ENCODE measurements at places on chromosomes 16 and 17. TPM values are rescaled to one million over a fixed set of nuclear protein-coding genes. Genes with fewer than 3 reads are reported as not detected.

DNA sequence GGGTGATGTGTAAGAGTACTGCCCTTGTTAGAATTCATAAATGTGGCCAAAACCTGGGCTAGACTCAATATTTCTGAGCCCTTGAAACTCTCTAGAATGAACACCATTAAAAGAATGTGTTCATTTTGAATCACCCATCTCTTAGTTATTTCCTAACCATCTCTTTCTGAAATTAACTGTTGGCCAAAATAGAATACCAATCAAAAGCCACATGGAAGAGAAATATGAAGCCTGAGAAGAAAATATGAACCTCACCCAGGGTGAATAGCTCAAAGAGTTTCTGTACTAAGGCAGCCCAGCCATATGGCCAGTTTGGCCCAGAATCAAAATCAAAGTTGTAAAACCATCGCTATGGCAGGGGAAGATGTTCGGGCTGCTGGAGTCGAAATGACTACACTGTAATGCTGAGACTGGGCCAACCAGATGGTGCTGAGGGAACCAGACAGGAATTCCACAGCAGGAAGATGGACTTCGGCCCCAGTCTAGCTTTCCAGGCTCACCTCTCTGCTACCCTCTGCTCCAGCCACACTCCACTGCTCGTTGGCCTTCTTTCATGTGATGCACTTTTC lies 154.3 kb upstream of the ZFHX3 start:
- H3K4me3 ChIP-seq, result no peak overlapping the region
- no peak overlapping the region for H3K27ac ChIP-seq
- H3K36me3 ChIP-seq, result no peaks in the 10 kb centered on the region
- no peaks in the 10 kb centered on the region for H3K4me1 ChIP-seq
- no peaks in the 10 kb centered on the region for H3K27me3 ChIP-seq

DNA sequence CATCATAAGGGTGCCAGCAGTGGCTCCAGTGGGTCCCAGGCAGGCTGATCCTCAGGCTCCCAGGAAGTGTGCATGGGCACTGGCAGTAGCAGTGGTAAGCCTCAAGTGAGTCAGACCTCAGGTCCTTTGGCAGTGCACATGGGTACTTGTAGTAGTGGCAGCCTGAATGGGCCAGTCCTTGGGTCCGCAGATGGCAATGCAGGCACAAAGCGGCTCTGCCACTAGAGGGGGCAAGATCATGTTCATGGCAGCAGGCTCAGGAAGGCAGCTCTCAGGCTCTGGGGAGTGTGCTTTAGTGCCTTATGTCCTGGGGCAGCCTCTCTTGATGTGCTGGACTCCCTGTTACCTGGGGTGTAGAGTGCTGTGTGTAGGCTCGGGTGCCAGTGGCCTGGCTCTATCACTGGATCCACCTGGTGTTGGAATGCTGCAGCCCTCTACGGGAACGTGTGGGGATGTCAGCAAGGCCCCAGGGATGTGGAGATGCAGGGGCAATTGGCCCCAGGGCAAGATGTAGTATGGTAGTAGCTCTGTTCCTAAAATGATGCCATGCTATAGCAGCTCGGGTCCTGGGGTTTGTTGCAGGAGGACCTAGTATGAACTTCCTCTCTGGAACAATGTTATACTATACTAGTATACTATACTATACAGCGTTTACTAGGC lies 11.0 kb downstream of the ACSM3 start:
- no peaks in the 10 kb centered on the region for H3K36me3 ChIP-seq
- H3K4me1 ChIP-seq, result no peaks in the 10 kb centered on the region
- H3K27ac ChIP-seq, result no peak overlapping the region
- H3K27me3 ChIP-seq, result no peaks in the 10 kb centered on the region
- peak; percentile 80 for DNase-seq
- H3K4me3 ChIP-seq, result no peak overlapping the region

C16orf87 gene
- total RNA-seq, result 45.4 TPM

GRCh38 chr17:70099884-70100283 lies 24.9 kb downstream of the KCNJ16 start:
- no peak overlapping the region for H3K27ac ChIP-seq
- H3K36me3 ChIP-seq, result no peaks in the 10 kb centered on the region
- no peaks in the 10 kb centered on the region for H3K27me3 ChIP-seq
- no peak overlapping the region for H3K4me3 ChIP-seq
- DNase-seq, result no peak

- no peak overlapping the region for H3K4me3 ChIP-seq
- no peaks in the 10 kb centered on the region for H3K4me1 ChIP-seq
- no peaks in the 10 kb centered on the region for H3K36me3 ChIP-seq
- DNase-seq, result no peak
These were observed 20.1 kb downstream of the RAB40B start for GRCh38 chr17:82678265-82678891.

DNA sequence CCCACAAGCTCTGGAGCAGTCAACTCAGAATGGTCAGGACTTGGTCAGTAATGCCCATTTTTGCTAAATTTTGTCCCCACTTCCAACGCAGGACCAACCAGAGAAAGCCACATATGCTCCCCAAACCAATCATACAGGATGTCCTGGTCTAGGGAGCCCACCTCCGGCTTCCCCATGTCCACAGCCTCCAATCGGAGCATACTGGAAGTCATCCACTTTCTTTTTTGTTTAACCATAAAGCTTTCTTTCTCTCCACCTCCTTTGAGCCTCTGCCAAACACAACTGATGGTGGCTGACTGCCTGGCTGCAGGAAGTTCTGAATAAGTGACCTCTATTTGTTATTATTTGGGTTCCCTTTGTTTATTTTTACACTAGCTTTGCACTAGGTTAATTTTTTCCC lies 549.1 kb downstream of the WWOX start:
- H3K4me3 ChIP-seq, result no peak overlapping the region
- no peaks in the 10 kb centered on the region for H3K36me3 ChIP-seq
- no peaks in the 10 kb centered on the region for H3K27me3 ChIP-seq
- DNase-seq, result no peak

GRCh38 chr16:3122926-3123570 lies 10.7 kb downstream of the ZNF205 start:
- H3K36me3 ChIP-seq, result no peaks in the 10 kb centered on the region
- H3K27ac ChIP-seq, result no peak overlapping the region
- no peaks in the 10 kb centered on the region for H3K27me3 ChIP-seq
- H3K4me1 ChIP-seq, result peaks cover 6% of the 10 kb centered on the region
- H3K4me3 ChIP-seq, result no peak overlapping the region

SEC14L1 gene
- 262 TPM for total RNA-seq

DNA sequence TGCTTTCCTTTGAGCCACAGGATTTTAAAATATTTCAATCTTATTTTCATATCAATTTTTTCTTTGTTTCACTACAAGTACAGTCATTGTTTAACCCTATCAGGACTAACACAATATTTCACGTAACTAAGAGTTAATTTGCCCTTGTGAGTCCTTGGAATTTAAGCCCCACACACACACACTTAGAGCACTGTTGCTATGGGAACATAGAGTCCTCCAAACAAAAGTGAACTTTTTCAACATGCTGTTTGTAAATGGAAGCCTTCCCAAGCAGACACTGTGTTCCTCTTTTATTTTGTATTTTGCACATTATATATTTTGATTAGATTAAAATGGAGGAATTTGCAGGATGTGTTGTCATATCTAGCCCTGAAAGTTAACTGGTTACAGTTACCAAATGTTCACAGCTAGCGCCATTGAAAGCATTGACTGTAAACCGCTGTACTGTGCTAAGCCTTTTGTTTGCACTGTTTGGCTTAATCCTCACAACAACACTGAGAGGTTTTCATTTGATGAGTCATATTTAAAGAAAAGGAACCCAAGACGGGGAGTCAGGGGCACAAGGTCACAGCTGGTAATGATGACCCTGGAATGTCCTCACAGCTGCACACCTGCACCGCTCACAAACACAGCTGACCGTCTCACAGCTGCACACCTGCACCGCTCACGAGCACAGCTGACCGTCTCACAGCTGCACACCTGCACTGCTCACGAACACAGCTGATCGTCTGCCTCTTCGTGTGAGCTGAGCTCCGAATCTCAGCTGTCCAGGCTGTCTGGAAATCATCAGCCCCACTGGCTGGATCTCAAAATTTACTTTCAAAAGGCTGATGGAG lies 6.3 kb downstream of the HSBP1 start:
- H3K27ac ChIP-seq, result no peak overlapping the region
- H3K4me3 ChIP-seq, result no peak overlapping the region
- H3K36me3 ChIP-seq, result no peaks in the 10 kb centered on the region
- no peak for DNase-seq
- H3K4me1 ChIP-seq, result peaks cover 19% of the 10 kb centered on the region

- no peak overlapping the region for H3K27ac ChIP-seq
- no peak overlapping the region for H3K4me3 ChIP-seq
- DNase-seq, result no peak
These were observed 299.6 kb upstream of the CCL2 start for GRCh38 chr17:33955461-33955860.

- H3K36me3 ChIP-seq, result no peaks in the 10 kb centered on the region
- peak overlapping the region; percentile 29 for H3K27ac ChIP-seq
These were observed 806 bp downstream of the RAD51C start for GRCh38 chr17:58693208-58693607.

CCL11 gene
- total RNA-seq, result not detected

UTS2R gene
- total RNA-seq, result 3.8 TPM

DNA sequence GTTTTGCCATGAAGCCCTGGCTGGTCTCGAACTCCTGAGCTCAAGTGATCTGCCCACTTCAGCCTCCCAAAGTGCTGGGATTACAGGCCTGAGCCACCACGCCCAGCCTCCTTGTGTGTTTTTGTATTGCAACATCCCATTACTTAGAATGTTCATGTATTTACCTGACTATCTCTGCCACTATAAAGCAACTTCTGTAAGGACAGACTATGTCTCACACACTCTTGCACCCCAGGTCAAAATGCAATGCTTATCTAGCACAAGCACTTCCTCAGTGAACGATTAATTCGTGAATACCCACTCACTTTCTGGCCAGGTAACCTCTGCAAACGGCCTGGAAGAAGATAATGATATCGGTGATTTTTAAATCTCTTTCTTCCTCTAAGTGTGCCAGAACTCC lies 82.6 kb downstream of the NDEL1 start:
- no peaks in the 10 kb centered on the region for H3K27me3 ChIP-seq
- H3K27ac ChIP-seq, result no peak overlapping the region
- no peaks in the 10 kb centered on the region for H3K36me3 ChIP-seq
- no peak overlapping the region for H3K4me3 ChIP-seq
- DNase-seq, result no peak

SLC5A2 gene
- total RNA-seq, result 5.8 TPM

NPIPA2 gene
- 7.0 TPM for total RNA-seq

DNA sequence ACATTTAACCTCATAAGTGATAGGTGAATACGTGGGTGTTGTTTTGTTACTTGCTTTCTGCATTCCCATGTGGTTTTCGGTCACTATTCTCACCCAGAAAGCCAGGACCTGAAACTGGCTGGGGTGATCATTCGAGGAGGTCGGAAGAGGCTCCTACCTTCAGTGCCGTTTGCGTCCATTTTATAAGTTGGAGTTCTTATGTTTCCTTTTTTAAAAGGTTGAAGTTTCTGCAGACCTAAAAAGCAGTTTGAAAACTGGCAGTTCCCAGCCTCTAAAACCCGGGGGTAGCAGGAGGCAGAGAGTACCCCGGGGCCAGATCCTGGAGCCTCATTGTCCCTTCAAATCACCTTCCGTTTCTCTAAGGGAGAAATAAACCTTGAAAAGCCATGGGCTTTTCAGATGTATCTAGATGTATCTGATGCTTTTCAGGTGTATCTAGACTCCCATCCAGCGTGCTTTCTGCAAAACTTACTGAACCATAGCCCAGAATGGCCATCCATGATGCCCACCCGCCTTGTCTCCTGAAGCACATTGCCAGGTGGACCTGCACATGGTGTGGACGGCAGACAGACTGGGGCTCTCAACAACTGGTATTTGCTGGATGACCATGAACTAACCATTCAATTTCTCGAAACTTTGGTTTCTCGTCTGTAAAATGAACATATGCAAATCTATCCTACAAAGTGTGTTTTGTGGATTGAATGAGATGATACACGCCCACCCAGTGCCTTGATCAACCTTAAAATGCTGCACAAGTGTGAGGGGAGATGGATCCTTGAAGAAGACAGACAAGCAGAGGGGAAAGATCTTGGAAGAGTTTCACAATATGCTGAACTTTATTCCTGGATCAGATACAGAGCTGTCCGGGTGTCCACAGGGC lies 1.3 kb downstream of the NLRC5 start:
- H3K4me1 ChIP-seq, result peaks cover 22% of the 10 kb centered on the region
- H3K27ac ChIP-seq, result no peak overlapping the region
- DNase-seq, result no peak

GRCh38 chr16:50103764-50104163 lies 38.0 kb downstream of the HEATR3 start:
- DNase-seq, result no peak
- no peak overlapping the region for H3K4me3 ChIP-seq
- H3K27me3 ChIP-seq, result no peaks in the 10 kb centered on the region

DNA sequence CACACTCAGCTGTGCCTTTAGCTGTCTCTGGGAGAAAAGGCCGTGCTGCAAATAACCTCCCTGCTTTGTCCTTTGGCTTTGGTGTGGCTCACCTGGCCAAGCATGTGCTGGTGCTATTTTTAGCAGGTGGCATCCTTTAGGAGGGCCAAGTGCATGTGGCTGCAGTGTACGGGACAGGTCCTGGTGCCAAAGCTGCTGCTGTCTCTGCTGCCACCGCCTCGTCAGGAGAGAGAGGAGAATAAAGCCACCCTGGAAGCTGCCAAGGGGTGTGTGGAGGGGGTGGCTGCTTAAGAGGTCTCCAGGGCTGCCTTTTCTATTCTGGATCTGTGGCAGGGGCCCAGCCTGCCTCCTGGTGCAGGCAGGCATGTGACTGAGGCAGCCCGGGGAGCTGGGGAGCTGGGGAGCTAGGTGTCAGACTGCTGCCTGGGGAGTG lies 6.2 kb downstream of the AKAP1 start:
- H3K27ac ChIP-seq, result no peak overlapping the region
- H3K36me3 ChIP-seq, result no peaks in the 10 kb centered on the region
- DNase-seq, result no peak
- H3K4me3 ChIP-seq, result no peak overlapping the region
- no peaks in the 10 kb centered on the region for H3K27me3 ChIP-seq

GRCh38 chr17:81328978-81329926 lies 34.1 kb upstream of the SLC38A10 start:
- no peaks in the 10 kb centered on the region for H3K27me3 ChIP-seq
- peaks cover 7% of the 10 kb centered on the region for H3K4me1 ChIP-seq
- H3K36me3 ChIP-seq, result no peaks in the 10 kb centered on the region
- H3K4me3 ChIP-seq, result no peak overlapping the region

GRCh38 chr17:15348021-15348420 lies 6.6 kb upstream of the TEKT3 start:
- DNase-seq, result no peak
- H3K4me1 ChIP-seq, result no peaks in the 10 kb centered on the region
- H3K27ac ChIP-seq, result no peak overlapping the region
- H3K36me3 ChIP-seq, result no peaks in the 10 kb centered on the region
- H3K4me3 ChIP-seq, result no peak overlapping the region

- DNase-seq, result no peak
- H3K4me1 ChIP-seq, result peaks cover 45% of the 10 kb centered on the region
- no peaks in the 10 kb centered on the region for H3K36me3 ChIP-seq
These were observed 68.8 kb downstream of the MRC2 start for GRCh38 chr17:62696256-62696655.

KRT31 gene
- 0.74 TPM for total RNA-seq
